ENCODE measurements at places on chromosomes 3 and 15.
A peak's percentile ranks its signal among the peaks of the same experiment; 100 is the strongest.

- DNase-seq, result peak; percentile 86
Observed at GRCh38 chr15:66619152-66619903, 53.5 kb upstream of the LCTL start.

- no peak for DNase-seq
Observed at GRCh38 chr3:16059081-16059537, 115.4 kb upstream of the GALNT15 start.

- no peak for DNase-seq
Observed at GRCh38 chr3:139187648-139188047, 143.0 kb upstream of the PRR23C start.

GRCh38 chr3:165195640-165196576 lies at the start of gene SLITRK3:
SLITRK3 (minus strand) TSS chr3:165196384; CDS start chr3:165190830, 5,554 bp downstream.
- DNase-seq, result peak; percentile 47
